Frontal cortex (tissue), 4 donors: ENCODE measurements at places on chromosomes 3 and 15.
A peak's percentile ranks its signal among the peaks of the same experiment; 100 is the strongest.

DNA sequence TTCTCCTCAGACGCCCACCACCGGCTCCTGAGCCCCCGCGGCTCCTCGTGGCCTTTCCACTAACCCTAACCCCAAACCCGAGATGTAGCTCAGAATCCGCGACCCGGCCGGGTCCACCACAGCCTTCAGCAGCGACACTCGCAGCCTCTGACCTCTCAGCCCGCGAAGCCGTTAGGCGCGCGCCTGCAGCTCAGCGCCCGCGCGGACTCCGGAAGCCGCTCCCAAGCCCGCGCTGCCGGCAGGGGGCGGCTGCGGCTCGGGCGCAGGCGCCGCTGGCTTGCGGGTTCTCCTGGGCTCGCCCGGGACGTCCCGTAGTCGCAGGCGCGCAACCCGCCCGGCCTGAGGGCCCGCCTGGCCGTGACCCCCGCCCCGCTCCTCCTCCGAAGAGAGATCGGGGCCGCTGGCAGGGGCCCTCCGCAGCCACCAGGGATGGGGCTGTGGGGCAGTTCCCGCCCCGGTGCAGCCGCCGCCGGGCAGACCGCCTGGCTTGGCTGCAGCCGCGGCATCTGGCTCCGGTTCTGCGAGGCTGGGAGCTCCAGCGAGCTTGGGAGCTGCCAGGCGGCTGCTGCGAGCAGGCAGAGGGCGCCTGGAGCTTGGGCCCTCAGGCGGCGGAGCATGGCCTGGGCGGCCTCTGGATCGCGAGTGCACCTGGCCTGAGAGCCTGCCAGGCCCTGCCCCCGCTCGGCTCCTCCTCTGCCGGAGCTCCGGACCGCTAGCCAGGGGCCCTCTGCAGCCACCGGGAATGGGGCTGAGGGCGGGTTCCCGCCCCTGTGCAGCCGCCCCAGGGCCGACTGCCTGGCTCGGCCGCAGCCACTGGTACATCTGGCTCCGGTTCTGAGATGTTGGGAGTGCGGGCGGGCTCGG lies 120.7 kb downstream of the LMLN start:
- DNase-seq = peak; percentile 51

DNA sequence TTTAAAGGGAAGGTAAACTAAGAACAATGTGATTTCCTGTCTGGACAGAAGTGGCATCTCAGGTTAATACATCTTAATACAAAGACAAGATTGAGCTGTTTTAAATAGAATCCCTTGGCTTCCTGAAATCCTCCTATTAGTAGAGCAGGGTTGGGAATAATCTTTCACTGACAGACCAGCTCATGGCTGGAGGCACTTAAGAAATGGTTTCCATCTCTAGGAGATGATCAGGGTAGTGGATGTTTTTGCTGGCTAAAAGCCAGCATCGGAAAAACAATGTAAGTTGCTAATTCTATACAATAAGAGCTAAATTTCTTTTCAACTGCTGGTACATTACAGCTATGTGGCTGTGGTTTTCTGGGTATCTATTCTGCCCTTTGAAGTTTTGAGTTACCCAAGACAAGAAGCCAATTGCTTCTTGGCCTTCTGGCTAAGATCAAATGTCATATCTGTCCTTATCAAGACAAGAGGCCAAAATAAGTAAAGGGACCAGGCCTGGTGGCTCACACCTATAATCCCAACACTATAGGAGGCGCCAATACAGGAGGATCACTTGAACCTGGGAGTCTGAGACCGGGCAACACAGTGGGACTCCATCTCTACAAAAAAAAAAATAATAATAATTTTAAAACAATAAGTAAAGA lies 49.6 kb downstream of the SHQ1 start:
- DNase-seq = no peak

DNA sequence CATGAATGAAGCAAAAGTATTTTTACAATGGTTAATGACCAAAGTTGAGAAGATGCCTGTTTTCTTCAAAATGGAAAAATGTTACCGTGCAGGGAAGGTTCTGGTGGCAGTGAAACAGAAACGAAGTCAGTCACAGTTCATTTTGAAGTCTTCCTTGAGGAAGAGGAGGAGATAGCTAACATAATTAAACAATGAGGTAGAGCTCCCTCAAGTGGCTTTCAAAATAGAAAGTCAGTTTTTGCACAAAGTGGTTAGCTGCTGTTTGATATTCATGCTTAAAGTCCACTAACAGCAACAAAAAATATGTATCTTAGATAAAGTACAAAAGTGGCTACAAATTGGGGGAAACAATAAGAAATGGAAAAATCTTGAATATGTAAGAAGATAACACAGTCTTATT lies 87.3 kb downstream of the TFG start:
- DNase-seq = no peak

DNA sequence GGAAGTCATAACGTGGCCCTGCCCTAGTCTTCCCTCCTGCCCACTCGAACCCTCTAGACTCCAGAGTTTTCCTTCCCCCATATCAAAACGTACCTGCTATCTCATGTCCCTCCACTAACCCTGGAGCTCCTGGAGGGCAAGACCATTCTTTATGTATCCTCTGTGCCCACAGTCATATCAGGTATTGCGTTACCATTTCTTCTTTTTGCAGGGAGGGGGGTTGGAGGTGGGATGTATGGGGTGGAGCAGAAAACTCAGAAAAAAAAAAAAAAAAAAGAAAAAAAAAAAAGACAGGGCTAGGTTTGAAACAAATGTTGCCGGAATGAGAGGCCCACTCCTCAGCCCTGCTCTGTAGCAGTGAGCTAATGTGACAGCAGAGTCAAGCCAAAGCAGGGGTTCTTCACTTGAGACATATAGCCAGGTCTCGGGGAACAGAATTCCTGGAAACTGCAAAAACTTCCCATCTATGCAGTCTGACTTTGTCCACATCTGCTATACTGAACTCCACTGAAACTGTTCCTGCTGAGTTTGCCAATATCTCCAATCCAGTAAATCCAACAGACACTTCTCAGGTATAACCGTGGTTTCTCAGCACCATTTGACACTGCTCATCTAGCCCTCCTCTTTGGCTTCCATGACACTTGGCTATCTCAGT lies 31.1 kb downstream of the PARP16 start:
- no peak for DNase-seq

DNA sequence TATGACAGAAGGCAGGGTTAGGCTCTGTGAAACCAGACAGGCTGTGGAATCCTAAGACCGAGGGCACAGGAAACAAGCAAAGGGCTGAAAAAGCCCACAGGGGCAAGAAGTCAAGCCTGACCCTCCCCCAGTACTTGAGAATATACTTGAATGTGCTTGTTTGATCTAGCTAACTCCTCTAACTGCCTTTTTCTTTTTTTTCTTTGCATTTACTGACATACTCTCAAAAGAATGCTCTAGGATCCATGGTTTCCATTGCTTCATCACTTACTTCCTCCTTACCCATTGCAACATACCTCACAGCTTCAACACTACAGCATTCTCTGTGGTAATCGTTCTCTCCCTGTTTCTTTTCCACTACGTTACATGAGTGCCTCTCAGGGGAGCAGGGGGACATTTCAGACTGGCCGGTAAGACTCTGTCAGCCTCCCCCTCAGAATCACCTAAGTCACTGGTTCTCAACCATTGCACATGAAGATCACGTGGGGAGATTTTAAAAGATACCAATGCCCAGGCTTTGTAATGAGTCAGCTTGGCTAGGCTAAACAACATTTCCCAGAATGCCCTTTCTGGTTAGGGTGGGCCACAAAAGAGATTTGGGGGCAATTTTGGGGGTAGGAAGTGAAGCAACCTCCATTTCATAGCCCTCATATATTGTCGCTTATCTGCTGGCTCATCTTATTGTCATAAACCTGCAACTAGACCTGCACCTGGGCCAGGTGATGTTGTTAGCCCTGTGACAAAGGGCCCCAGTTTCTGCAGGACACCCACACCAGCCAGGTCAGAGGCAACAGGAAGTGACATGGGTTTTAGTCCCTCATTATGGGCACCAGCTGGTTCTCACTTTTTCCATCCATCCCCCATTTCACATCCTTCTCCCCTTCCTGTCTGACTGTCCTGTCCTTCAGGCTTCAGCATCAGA lies 24.6 kb upstream of the RSL24D1 start:
- no peak for DNase-seq

GRCh38 chr15:77667338-77668234 lies 34.9 kb upstream of the LINGO1 start:
- DNase-seq = no peak

- DNase-seq = no peak
Measured at GRCh38 chr3:65927576-65927975, 111.1 kb downstream of the MAGI1 start.

DNA sequence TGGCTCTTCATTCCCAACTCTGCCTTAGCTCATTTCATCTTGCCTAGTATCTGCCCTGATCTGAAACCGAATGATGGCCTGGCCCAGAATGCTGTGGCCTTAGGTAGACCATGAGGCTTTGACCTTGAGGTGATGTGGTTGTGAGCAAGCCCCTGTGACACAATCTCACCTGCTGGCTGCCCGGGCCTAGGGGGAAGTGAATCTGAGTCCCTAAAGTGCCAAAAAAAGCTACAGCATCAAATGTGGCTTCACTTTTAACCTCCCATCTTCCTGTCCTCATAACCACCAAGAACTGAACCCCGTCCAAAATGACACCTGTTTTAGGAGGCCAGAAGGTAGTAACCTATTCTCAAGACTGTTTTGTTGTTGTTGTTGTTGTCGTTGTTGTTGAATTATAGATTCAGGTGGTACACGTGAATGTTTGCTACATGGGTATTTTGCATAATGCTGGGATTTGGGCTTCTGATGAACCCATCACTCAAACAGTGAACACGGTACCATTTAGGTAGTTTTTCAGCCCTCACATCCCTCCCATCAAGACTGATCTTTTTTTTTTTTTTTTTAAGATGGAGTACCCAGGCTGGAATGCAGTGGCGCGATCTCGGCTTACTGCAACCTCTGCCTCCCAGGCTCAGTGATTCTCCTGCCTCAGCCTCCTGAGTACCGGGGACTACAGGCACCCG lies 54.6 kb downstream of the MCCC1 start:
- DNase-seq = no peak

GRCh38 chr15:51162865-51163762 lies 68.4 kb upstream of the TNFAIP8L3 start:
- DNase-seq = peak; percentile 77

GRCh38 chr3:59052803-59053411 lies 3.1 kb upstream of the CFAP20DC start:
- DNase-seq = no peak

DNA sequence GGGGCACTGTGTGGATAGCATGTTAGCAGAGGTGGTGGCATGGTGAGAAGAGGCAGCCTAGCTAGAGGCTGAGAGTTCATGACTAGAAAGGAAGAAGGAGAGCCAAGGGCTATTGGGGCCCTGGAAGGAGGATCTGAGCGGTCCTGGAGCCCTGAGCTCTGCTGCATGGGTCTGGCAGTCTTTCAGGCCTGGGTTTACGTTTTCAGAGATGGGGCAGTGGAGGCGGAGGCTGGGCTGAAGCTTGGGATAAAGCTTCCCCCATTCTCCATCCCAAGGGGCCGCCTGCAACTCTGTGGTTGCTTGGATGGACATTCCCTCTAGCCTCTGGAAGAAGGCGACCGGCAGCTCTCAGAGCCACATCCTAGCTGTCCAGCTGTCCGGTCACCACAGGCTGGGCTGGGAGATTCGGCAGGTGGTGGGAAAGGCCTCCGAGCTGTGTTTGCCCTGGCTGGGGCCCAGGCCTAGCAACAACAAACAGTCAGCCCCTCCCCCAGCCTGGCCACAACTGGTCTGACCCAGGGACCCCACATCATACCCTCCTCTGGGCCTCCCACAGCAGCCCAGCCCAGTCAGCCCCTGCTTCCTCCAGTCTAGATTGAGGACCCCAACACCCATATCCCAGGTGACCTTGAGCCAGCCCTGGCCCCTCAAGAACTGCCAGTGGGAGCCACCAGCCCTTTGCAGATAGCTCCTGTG lies 1.8 kb upstream of the SLC38A3 start:
- no peak for DNase-seq

DNA sequence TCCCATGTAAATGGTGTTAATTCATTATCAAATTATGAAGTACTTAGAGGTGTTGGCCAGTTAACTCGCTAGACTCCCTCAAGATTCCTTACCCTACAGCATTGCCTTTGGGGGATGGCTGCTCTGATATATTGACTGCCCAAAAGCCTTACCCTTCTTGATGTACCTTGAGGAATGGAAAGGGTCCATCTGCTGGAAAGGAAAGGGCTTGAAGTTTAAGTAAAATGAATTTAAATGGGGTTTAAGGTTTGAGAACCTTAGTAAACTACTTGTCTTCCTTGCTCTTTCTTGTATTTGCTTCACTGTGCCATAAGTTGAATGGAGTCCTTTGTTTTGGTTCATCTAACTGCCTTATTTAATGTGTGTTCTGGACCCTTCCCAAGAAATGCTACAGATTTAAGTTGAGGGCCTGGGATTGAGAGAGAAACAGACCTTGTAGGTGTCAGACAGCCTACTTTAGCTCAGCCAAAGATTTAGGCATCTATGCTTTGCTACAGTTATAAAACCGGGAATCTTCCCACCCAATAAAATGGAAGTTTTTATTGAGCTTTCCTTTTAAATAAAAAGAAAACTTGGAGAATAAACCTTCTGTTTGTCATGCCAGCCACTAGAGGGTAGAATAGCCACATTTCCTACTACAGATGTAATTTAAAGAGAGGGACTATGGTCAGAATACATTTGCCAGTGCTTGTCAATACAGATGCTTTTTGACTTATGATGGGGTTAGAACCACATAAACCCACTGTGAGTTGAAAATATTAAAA lies 25.3 kb downstream of the CMSS1 start:
- DNase-seq = no peak
